ENCODE measurements at places on chromosomes 16 and 17. TPM values are rescaled to one million over a fixed set of nuclear protein-coding genes. Genes with fewer than 3 reads are reported as not detected.

KLHL10 gene
- total RNA-seq: not detected

NLRC3 gene
- 0.85 TPM for total RNA-seq

KCNAB3 gene
- not detected for total RNA-seq

NOG gene
- total RNA-seq: 1.5 TPM

RBFOX1 gene
- 33.0 TPM for total RNA-seq

TBC1D3 gene
- not detected for total RNA-seq

KRT33A gene
- total RNA-seq: not detected

ANTKMT gene
- 36.5 TPM for total RNA-seq

YBX2 gene
- total RNA-seq: 2.9 TPM

CPHXL2 gene
- total RNA-seq: not detected

CDRT15L2 gene
- not detected for total RNA-seq

TEKT1 gene
- not detected for total RNA-seq

DNA sequence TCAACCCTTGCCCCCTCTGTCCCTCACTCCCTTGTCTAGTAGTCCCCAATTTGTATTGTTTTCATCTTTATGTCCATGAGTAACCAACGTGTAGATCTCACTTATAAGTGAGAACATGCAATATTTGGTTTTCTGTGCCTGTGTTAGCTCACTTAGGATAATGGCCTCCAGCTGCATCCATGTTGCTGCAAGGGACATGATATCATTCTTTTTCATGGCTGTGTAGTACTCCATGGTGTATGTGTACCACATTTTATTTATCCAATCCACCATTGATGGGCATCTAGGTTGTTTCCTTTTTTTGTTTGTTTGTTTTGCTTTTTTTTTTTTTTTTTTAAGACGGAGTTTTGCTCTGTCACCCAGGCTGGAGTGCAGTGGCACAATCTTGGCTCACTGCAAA, 63.0 kb upstream of the HS3ST4 start:
- no peaks in the 10 kb centered on the region for H3K27me3 ChIP-seq
- no peaks in the 10 kb centered on the region for H3K36me3 ChIP-seq
- H3K27ac ChIP-seq: no peak overlapping the region
- no peak overlapping the region for H3K4me3 ChIP-seq

DNA sequence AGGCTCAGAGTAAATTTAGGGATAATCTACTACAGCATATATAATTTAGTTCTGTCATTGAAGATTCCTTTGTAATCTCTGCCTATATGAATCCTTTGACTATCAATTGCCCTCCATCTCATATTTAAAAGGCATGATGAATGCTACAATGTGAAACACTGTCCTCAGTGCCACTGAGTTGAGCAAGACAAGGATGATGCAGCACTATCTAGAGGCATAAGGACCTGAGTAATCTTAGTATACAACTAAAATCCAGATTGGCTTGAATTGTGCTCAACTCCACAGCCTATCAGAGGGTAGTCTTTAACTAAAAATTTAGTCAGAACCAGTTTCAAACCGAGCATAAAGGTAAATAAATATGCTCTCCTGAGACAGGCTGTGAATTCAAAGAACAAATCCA, 11.6 kb upstream of the STRADA start:
- H3K4me1 ChIP-seq: no peaks in the 10 kb centered on the region
- no peak overlapping the region for H3K27ac ChIP-seq
- H3K4me3 ChIP-seq: no peak overlapping the region
- no peaks in the 10 kb centered on the region for H3K27me3 ChIP-seq
- peaks cover 74% of the 10 kb centered on the region for H3K36me3 ChIP-seq

GRCh38 chr17:66506641-66507040, 204.2 kb downstream of the PRKCA start:
- DNase-seq: no peak
- no peak overlapping the region for H3K27ac ChIP-seq
- no peak overlapping the region for H3K4me3 ChIP-seq
- H3K36me3 ChIP-seq: no peaks in the 10 kb centered on the region
- H3K4me1 ChIP-seq: no peaks in the 10 kb centered on the region

DNA sequence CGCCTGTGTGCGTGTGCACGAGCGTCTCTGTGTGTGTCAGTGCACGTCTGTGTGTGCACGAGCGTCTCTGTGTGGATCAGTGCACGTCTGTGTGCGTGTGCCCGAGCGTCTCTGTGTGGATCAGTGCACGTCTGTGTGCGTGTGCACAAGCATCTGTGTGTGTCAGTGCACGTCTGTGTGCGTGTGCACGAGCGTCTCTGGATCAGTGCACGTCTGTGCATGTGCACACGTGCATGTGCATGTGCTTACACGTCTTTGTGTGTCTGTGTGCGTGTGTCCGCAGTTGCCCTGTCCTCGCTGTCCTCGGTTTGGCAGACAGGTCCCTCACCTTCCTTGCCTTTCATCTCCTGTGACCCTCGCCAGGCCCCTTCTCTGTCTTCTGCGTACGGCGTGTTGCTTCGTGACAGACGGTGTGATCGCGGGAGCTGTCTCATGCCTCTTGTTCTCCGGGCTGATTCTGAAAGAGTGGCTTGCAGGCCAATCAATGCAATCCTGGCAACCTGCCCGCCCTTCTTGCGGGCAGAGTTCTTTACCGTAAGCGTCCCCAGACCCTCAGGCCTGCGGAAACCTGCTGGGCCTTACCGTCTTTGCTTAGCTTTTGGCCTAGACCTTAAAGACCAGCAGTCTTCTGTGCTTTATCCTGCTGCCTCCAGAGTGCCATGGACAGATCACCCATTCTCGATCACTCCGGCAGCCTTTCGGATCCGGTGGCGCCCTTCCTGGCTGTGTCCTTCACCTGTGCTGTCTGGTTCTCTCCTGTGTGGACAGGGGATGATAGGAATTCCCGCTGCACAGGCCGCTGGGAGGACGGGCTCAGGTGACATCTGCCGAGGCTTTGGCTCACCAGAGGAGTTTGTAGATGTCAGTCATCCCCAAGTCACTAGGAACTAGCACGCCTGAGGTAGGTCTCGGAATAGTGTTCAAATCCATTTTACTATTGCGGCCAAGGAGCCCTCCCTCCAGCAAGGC, 18.5 kb downstream of the MLYCD start:
- H3K27ac ChIP-seq: no peak overlapping the region
- peaks cover 67% of the 10 kb centered on the region for H3K36me3 ChIP-seq
- no peaks in the 10 kb centered on the region for H3K27me3 ChIP-seq
- H3K4me1 ChIP-seq: no peaks in the 10 kb centered on the region

DNA sequence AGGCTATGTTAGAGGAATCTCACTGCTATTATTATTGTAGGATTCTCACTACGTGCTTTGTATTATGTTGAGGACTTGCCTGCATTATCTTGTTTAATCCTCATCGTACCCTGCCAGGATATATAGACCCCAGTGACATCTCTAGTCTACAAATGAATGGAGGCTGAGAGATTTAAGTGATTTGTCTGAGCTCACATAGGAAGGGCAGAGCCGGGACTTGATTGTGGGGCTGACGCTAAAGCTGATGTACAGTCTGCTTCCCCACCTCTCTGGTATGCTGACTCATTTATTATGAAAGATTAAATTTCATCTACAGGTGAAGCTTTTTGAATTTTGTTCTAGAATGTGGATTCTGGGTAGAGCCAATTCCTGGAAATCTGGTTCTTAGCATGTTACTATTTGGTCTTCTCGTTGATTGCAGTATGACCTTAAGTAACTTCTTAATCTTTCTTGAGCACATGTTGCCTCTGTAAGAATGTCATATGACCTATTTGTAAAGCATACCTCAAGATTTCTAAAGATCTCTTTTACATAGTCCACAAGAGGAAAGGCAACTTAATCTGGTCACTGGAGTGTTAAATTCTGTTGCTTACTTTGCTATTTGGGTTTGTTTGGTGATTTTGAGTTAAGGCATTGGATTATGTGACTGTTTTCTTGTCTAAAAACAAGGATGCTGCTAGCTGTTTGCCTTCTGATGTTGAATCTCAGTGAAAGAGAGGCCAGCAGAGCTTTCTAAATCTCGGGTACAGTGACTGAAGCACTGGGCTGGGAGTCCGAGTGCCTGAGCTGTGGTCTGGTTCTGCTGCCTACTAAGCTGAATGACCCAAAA, 12.4 kb downstream of the METTL9 start:
- H3K27me3 ChIP-seq: no peaks in the 10 kb centered on the region
- H3K4me1 ChIP-seq: peaks cover 41% of the 10 kb centered on the region
- no peaks in the 10 kb centered on the region for H3K36me3 ChIP-seq
- DNase-seq: no peak

- H3K36me3 ChIP-seq: no peaks in the 10 kb centered on the region
- H3K27me3 ChIP-seq: no peaks in the 10 kb centered on the region
- no peak overlapping the region for H3K4me3 ChIP-seq
- no peaks in the 10 kb centered on the region for H3K4me1 ChIP-seq
- H3K27ac ChIP-seq: peak overlapping the region; percentile 63
- no peak for DNase-seq
Observed at GRCh38 chr16:2501946-2502895, 11.5 kb upstream of the ATP6V0C start.

GRCh38 chr17:17848311-17849082, 11.7 kb upstream of the SREBF1 start:
- DNase-seq: no peak
- H3K4me1 ChIP-seq: peaks cover 45% of the 10 kb centered on the region
- H3K36me3 ChIP-seq: peaks cover 17% of the 10 kb centered on the region
- no peak overlapping the region for H3K4me3 ChIP-seq

- no peak overlapping the region for H3K27ac ChIP-seq
- H3K4me3 ChIP-seq: no peak overlapping the region
- no peaks in the 10 kb centered on the region for H3K36me3 ChIP-seq
Observed at GRCh38 chr17:71407981-71408380, 712.8 kb upstream of the SOX9 start.

DNA sequence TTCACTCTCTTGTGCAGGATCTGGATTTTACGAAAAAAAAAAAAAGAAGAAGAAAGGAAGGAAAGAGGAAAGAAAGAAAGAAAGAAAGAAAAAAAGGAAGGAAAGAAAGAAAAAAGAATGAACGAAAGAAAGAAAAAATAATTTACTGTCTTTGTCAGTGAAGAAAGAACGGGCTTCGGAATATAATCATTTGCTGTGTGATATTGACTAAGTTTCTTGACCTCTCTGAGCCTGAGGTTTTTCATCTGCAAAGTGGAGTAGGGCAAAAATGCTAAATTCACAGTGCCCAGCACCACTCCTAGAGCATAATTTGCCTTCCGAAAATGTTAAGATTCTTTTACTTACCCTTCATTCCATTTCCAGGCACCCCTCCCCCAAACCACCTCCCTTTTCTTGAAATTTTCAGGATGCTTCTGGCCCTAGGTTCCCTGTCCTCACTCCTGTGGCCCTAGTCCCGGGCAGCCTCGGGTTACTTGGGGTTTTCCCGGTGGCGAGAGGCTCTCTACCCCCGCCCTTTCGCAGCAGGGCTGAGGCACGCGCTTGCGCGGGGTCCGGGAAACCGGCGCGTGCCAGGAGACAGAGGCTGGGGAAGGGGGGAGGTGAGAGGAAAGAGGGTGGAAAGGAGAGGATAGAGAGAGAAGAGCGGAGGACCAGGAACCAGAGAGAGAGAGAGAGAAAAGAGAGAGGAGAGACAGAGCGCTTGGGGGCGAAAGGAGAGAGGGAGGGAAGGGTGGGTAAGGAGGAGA, at the start of gene CNTNAP1:
TSS of gene CNTNAP1 (plus strand) at position 556 of the 746 bp plus-strand sequence. CDS start 299 bp downstream, outside the sequence.
- peak within 1 kb of the TSS; percentile 62 for H3K27ac ChIP-seq
- peak; percentile 75 for DNase-seq
- no peaks in the 10 kb centered on the region for H3K36me3 ChIP-seq
- peaks cover 66% of the 10 kb centered on the region for H3K4me1 ChIP-seq
- H3K27me3 ChIP-seq: no peaks in the 10 kb centered on the region
- peak within 1 kb of the TSS; percentile 50 for H3K4me3 ChIP-seq

DNA sequence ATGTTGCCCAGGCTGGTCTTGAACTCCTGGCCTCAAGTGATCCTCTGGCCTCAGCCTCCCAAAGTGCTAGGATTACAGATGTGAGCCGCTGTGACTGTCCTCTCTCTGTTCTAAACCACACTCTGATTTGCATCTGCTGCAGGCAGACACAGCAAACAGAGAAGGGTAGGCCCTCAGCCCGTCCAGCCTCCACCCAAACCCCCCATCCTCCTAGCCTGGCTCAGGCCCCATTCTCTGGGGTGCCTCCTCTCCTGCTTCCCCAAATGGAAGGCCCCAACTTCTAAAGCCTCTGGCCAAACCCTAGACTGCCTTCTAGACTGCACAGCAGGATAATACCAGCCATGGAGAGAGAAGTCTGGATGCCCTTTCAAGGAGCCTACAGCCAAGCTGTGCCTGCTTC, 4.1 kb upstream of the GFAP start:
- no peaks in the 10 kb centered on the region for H3K27me3 ChIP-seq
- no peaks in the 10 kb centered on the region for H3K4me1 ChIP-seq

GRCh38 chr17:77843896-77844295, 114.6 kb upstream of the TNRC6C start:
- no peaks in the 10 kb centered on the region for H3K27me3 ChIP-seq
- no peaks in the 10 kb centered on the region for H3K36me3 ChIP-seq

DNA sequence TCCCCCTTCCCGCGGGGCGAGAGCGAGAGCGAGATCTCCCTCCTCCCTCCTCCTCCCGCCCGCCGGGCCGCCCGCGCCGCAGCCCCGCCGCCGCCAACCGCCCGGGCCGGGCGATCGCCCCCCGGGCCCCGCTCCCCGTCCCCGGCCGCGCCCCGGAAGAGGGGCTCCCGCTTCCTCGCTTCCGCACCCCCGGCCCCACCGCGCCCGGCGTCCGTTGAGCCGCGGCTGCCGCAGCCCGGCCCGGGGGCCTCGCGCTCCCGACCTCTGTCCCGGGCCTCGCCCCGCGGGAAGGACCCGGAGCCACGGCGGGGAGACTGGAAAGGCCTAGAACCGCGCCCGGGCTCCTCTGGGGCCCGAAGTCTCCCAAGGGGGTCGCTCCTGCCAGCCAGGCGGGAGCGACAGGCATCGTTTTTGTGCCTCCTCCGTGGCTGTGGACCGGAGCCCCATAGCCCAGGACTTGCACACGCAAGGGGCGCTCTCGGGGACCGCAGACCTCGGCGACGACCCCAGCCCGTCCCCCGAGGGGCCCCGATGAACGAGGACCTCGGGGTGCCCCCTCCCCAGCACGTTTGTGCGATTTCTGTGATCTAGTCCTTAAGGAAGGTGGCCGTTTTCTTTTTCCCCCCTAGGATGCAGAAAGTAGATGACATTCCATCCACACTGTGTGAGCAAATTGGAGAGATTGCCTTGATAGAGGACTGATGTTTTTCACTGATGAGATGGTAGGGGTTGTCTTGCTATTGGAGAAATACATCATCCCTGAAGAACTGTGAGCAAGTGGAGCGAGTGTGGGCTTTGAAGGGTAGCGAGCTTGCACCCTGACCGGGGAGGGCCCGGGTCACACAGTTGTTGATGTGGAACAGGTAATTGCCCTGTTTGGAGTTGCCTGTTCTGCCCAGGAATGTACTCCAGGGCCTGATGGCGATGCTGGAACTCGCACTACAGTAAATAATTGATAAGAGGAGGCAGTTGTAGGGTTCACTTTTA, 611 bp downstream of the BANP start:
- DNase-seq: no peak
- peak overlapping the region; percentile 99 for H3K27ac ChIP-seq
- H3K4me1 ChIP-seq: no peaks in the 10 kb centered on the region
- no peaks in the 10 kb centered on the region for H3K27me3 ChIP-seq
- H3K4me3 ChIP-seq: peak overlapping the region; percentile 83

GRCh38 chr16:53084141-53084541, 29.4 kb downstream of the CHD9 start:
- peak overlapping the region; percentile 78 for H3K27ac ChIP-seq
- no peaks in the 10 kb centered on the region for H3K27me3 ChIP-seq
- H3K4me3 ChIP-seq: no peak overlapping the region
- H3K36me3 ChIP-seq: no peaks in the 10 kb centered on the region
